ENCODE measurements at places on chromosomes 5 and 9. TPM values are rescaled to one million over a fixed set of nuclear protein-coding genes. Genes with fewer than 3 reads are reported as not detected.
A peak's percentile ranks its signal among the peaks of the same experiment; 100 is the strongest.

- DNase-seq, result peak; percentile 28
Observed at GRCh38 chr5:134227259-134227658, 1.4 kb upstream of the PPP2CA start.

- DNase-seq, result no peak
Observed at GRCh38 chr9:93198838-93199625, 15.1 kb downstream of the WNK2 start.

- DNase-seq, result no peak
Observed at GRCh38 chr9:20562051-20562450, 60.2 kb downstream of the MLLT3 start.

The ADAMTS6 gene
- 3.2 TPM for polyA plus RNA-seq

- no peak for DNase-seq
Observed at GRCh38 chr9:91048749-91049148, 247.1 kb downstream of the SYK start.

DNA sequence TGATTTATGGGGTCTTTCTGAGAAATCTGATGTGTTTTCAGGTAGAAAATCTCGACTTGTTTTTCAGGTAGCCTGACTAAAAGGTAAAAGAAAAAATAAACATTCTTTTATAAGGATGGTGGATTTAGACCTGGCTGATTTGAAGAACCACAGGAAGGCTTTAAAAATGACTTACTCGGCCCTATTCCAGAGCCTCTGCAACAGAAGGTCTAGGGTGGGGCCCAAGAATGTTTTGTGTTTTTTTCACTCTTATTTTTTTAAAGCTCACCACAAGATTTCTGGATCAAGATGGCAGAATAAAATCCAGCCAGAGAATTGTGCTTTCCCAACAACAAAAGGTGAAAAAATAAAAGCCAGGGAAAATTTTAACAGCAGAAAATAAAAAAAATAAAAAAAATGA is 59.1 kb downstream of the FNBP1 start:
- DNase-seq, result no peak

DNA sequence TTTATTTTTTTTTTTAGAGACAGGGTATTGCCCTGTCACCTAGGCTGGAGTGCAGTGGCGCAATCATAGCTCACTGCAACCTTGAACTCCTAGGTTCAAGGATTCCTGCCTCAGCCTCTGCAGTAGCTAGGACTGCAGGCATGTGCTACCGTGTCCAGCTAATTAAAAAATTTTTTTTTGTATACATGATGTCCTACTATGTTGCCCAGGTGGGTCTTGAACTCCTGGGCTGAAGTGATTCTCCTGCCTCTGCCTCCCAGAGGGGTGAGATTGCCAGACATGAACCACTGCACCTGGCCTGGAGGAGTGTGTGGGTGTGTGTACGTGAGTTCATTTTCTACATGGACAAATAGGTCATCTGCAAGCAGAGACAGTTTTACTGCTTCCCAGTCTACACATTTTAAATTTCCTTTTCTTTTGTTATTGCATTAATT is 33.8 kb downstream of the JMY start:
- DNase-seq, result no peak

DNA sequence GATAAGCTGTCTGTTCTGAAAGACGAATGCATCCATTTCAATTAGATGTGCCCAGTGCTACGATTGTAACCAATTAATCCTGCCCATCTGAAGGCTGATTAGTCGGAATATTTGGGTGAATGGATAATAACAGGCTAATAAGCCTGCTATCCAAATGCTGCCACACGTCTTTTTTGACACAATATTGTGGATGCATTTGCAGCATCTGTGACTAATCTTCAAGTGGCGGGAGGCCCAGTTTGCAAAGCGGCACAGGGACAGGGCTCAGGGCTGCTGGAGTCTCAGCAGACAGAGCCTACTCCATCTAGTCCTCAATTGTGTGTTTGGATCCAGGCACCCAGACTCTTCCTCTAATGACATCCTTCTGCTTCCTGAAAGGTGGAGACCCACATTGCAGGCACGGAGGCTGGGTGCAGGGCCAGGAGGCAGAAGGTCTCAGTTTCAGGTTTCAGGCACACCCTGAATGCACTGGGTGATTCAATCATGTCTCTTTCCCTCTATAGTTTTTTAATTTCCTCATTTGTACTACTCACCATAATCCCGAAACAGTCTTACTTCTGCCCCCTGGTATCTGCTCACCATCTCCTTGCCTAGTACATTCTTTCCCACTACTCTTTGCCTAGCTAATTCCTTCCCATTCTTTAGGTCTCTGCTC is 169.6 kb downstream of the ASTN2 start:
- no peak for DNase-seq

- no peak for DNase-seq
Observed at GRCh38 chr9:111928359-111928720, 31.7 kb downstream of the UGCG start.

DNA sequence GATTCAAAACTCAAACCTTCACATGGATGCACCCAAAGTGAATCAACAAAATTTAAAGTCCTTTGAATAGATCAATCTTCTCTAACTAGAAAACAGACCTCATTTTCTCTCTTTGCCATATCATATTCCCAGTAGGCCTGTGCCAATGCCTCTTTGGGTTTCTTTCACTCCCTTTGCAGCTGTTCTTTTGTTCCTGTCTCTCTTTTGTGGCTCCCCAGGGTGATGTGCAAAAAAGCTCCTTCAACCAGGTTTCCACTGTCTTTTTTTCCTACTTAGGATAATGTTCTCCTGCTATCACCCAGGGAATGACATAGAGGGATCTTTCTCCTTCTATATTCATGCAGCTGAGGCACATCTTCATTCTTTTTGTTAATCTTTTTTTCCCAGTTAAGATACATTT is 54.6 kb downstream of the MARCHF3 start:
- DNase-seq, result no peak

DNA sequence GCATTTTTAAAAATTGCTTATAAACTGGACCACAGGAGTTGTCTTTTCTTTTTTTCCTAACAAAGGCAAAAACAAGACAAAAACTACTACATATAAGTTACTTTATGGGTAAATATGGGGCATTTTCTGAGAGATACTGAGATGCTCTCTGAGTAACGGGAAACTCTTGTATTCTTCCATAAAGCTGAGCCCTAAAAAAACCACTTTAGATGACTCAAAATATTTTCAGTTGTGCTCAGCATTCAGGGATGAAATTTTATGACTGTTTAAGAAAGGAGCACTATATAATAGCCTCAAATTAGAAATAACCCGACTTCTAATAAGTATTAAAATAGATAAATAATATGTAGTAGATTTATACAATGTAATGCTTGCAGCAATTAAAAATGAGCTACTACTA is 644.5 kb downstream of the KCTD16 start:
- DNase-seq, result no peak

GRCh38 chr5:7068156-7068555 is 327.8 kb upstream of the ADCY2 start:
- no peak for DNase-seq

GRCh38 chr9:101677861-101678260 is 60.6 kb downstream of the GRIN3A start:
- DNase-seq, result no peak

- no peak for DNase-seq
Observed at GRCh38 chr9:12847561-12847960, 72.7 kb downstream of the LURAP1L start.

- DNase-seq, result no peak
Observed at GRCh38 chr9:114733816-114734215, 51.8 kb upstream of the TEX48 start.

- DNase-seq, result no peak
Observed at GRCh38 chr5:6069496-6070185, 308.7 kb downstream of the MED10 start.

The SLC6A3 gene
- polyA plus RNA-seq, result 0.60 TPM

- DNase-seq, result no peak
Observed at GRCh38 chr5:102629827-102630605, 125.1 kb upstream of the PAM start.

GRCh38 chr9:114894206-114894605 is 36.2 kb downstream of the TNFSF8 start:
- DNase-seq, result no peak

DNA sequence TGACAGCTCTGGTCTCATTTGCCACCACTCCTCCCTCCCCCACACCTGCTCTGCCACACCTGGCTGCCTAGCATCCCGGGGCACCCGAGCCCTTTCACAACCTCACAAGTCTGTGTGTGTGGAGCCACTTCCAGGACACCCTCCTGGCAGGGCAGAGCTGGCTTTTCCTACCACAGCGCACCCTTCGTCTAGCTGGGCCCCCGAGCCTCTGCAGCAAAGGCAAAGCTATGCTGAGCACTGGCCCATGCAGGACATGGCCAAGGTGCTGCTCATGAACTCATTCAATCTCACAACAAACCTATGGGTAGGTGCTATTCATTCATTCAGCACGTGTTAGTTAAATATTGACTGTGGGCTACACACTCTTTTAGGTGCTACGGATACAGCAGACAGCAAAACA is 43.4 kb downstream of the DUSP1 start:
- DNase-seq, result no peak
